ENCODE measurements at places on chromosomes 2 and 18. TPM values are rescaled to one million over a fixed set of nuclear protein-coding genes. Genes with fewer than 3 reads are reported as not detected.

DYSF gene
- total RNA-seq, result 4.2 TPM

REG3A gene
- total RNA-seq, result not detected

CIB4 gene
- total RNA-seq, result not detected

C2orf81 gene
- total RNA-seq, result 0.86 TPM

ADGRF3 gene
- total RNA-seq, result under 0.01 TPM
